ENCODE measurements at places on chromosomes 6 and 20.

- no peak for DNase-seq
These were observed 427.3 kb upstream of the GJE1 start for GRCh38 chr6:141705431-141705830.

DNA sequence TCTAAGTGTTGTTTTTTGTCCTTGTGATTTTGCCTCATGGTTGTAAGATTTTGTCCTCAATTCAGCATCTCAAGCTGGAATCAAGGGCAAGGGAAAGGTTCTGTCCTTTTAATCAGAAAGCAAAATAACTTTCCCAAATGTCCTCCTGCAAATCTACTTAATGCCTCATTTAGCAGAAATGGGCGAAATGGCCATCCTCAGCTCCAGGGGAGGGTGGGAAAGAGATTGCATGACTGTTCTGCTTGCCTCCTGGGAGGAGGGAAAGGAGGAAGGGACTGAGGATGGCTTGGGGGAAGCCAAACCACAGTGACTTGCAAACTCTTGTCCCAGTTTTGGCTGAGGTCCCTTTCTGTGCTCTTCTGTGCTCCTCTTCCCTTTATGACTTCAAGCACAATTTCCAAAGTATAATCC is 43.4 kb downstream of the TNFAIP3 start:
- DNase-seq, result no peak

DNA sequence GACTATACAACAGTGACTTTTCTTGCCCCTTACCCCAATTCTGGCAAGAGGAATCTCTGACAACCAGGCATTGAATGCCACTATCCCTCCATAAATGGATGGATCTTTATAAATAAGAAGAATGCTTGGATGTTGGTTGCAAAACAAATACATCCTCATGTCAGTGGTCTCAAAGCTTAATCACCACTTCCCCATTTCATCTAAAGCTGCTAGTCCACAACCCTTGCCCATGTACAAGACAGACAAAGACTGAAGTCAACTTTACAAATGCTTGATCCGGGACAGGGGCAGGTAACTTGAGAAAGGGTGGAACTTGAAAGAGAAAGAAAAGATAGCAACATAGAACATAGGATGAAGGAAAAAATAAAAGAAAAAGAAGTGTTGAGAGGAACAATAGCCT is 540.5 kb upstream of the NOX3 start:
- no peak for DNase-seq

DNA sequence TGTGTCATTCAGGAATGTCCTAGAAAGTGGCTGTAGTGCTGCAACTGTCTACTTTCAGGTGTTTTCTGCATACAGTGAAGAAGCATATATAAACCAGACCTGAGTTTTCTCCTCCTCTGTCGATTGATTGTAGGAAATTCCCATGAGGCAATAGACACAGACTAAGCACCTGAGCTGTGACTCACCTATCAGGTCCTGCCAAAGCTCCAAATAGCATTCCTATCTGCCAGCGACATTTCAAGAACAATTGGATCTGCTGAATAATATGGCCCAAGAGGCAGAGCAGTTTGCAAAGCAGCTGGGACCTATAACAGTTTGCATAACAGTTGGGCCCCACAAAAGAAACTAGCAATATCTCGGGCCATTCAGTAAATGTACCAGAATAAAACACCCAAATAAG is 360.4 kb downstream of the HAO1 start:
- no peak for DNase-seq

- DNase-seq, result no peak
These were observed 29.0 kb upstream of the TCP11 start for GRCh38 chr6:35170166-35170565.

DNA sequence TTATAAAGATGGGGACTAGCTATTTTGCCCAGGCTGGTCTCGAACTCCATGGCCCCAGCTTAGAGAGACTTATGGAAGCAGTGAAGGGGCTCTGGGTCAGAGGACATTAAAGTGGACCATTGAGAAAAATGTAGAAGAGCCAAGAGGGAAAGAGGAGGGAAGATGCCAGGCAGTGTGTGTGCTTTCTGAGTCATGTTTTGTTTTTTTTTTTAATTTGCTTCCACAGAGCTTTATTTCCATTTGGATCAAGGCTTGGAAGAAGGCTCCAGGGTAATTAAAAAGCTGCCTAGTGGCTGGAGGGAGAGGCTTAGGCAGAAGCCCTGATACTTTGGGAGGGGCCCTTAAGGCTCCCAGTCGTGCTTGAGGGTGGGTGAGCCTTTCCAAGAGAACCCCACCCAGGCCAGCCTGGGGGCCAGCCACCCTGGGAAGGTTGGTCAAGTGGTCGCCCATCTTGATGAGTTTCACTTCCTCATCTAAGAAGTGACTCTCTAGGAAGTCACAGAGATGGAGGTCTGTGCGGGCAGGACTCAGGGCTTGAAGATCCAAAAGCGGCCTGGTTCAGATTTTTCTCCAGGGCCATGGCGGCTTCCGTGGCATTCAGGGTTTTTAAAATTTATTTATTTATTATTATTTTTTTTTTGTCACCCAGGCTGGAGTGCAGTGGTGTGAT is 3.0 kb upstream of the ZNF335 start:
- no peak for DNase-seq

DNA sequence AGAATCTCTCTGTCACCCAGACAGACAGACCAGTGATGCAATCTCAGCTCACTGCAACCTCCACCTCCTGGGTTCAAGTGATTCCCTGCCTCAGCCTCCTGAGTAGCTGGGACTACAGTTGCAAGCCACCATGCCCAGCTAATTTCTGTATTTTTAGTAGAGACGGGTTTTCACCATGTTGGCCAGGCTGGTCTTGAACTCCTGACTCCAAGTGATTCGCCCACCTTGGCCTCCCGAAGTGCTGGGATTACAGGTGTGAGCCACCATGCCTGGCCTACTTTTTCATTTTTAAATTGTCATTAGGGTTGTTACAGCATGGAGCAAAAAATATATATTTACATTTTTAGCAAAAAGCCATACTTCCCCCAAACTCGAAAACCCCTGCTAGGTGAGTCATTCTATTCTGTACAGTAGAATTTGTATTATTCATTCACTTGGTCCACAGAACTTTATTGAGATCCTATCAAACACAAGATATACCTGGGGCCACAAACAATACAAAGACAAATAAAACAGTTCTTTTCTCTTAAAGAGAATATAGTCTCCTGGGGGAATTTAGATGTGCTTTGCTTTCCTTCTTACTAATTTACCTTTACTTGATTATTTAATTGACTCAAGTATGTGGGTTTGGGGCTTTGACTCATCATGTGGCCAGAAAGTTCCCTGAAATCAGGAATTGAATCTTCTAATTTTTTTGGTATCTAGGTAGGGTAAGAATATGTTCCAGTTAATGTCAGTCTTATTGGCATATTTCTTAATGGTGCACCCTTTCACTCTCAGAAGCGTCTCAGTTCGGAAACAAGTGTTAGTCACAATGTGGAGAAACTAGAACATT is 16.6 kb upstream of the CCND3 start:
- DNase-seq, result no peak

DNA sequence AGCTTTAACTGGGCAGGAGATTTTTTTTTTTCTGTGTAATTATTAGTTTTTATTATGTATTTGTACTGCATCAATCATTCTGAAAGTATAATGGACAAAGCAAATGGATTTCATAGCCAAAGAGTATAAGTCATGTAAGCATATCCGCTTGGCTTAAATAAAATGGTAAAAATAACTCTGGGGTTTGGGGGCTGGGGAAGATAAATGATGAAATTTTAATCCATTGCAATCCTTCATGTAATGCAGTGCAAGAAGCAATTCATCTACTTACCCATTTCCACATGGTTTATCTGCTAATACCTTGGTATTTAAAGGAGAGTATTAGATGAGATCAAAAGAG is 781.4 kb downstream of the QKI start:
- DNase-seq, result no peak

- DNase-seq, result no peak
These were observed 71.9 kb upstream of the PLCB4 start for GRCh38 chr20:8996817-8997512.

- DNase-seq, result no peak
These were observed 219.2 kb upstream of the SGK1 start for GRCh38 chr6:134537146-134537555.

DNA sequence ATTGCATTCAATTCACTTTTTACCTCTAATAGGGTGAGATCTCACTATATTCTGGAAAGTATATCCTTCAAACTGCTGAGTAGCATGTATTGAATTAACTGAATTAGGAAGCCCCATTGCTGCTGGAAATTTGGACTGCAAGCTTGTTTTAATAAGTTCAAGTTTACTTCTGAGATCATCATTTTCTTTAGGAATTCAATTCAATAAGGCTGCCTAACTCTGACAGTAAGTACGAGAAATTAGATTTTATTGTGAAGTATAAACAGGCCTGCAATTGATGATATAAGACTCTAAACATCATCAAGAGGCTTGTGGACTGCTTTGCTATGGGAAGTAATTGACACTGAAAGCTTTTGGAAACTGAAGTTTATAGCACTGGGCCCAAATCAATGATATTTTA is 44.4 kb downstream of the OGFRL1 start:
- DNase-seq, result no peak

DNA sequence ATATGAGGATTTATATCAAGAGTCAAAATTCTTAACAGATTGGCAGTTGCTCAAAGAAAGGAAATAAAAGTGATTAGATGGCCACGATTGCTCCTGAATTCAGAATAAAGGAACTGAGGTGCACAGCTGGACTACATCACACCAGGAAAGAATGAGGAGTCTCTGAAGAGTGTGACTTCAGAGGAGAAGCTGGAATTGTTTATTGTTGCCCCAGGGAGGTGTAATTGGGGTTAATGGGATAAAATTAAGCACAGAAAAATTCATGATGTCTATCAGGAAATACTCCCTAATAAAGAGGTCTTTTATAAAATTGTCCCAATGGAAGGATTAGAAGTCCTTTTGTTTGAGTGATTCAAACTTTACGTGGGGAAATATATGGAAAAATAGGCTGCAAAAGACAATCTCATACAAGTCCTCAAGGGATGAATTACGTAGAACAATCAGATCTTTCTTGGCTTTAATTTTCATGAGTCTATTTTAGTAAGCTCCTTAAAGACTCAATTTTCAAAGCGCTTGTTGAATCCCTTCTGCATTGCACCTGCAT is 208.6 kb upstream of the RNF217 start:
- DNase-seq, result no peak

DNA sequence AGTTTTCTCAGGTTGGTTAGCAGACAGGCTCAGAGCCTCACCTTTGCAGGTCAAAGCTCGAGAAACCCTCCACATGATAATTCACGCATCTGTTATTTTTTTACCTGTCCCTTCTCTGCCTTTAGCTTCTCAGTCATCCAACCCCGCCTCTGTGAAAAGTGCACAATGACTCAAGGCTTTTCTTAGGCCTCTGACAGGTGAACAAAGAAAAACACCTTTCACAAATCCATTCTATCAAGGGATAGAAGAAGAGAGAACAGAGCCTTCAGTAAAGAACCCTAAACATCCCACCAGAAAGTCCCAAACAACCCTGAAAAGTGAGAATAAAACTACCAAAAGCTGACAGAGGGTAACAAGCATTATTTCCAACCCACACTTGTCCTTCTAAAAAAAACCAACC is 178.2 kb downstream of the GJA10 start:
- no peak for DNase-seq

- DNase-seq, result no peak
These were observed 66.9 kb upstream of the SMIM28 start for GRCh38 chr6:138310821-138311220.

- DNase-seq, result no peak
These were observed 69.4 kb downstream of the FYN start for GRCh38 chr6:111803804-111804203.

DNA sequence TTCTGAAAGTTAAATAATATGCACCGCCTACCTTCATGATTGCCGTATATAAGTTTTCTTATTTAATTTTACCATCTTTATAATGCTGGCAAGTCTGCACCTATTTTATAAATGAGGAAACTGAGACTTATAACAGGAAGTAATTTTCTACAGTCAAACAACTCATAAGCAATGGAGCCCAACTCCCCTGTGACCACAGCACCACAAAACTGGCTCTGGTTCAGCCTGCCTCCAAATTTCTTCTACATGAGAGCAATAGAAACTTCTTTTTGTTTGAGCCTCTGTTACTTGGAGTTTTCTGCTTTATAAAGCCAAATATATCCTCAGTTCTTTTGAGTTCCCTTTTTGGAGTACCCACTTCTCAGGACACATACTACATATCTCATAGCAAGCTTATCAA is 131.1 kb upstream of the HSF2 start:
- no peak for DNase-seq

- DNase-seq, result no peak
These were observed 21.9 kb downstream of the BTBD9 start for GRCh38 chr6:38617856-38618255.

DNA sequence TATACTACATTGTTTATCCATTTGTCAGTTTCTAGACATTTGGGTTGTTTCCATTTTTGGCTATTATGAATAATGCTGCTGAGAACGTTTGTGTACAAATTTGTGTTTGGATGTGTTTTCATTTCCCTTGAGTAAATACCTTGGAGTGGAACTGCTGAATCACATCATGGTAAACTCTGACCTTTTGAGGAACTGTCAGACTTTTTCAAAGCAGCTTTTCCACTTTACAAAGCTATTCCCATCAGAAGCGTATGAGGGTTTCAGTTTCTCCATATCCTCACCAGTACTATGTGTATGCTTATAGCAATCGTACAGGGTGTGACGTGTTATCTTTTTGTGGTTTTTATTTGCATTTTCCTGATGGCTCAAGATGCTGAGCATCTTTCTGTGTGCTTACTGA is 103.7 kb downstream of the MYO6 start:
- no peak for DNase-seq

DNA sequence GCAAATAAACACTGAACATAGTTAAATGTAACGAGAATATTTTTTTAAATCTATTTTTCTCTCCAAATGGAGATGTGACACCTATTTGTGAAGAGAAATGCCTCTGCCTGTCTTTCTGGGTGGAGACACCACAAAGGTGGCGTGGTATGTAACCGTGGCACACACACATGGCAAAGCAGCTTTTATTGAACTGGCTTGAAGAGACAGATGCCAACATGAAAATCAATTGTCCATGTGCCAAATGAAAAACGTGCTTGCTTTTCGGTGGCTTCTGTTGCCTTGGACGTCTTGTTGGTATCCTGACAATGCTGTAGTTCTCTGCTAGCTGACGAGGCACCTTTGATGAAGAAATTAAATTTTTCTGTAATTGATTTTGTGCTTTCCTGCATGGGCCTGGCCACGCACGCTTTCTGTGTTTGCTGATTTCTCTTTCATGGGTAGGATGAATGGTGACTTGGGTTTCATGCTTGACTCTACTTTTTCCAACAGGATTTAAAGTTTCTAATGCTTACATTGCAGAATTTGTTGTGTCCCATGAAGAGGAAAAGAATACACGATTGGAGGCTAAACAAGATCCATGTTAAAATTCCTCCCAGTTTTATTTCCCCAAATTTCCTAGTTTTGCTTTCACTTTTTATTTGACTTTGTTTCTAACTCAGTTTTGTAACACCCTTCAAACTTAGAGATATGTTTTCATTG is 202.6 kb downstream of the TMEM242 start:
- no peak for DNase-seq

- peak; percentile 97 for DNase-seq
These were observed 5.4 kb downstream of the CCN5 start for GRCh38 chr20:44720621-44720996.
